Stimulated activated CD4-positive, alpha-beta T cell treated with anti-CD3 and anti-CD28 coated beads, Interleukin-4, amount 100 ng/mL, for 24 hours (primary cell): ENCODE measurements at places on chromosomes 11 and 22.

- no peak for DNase-seq
Observed at GRCh38 chr22:46000081-46001027, 23.4 kb upstream of the WNT7B start.

DNA sequence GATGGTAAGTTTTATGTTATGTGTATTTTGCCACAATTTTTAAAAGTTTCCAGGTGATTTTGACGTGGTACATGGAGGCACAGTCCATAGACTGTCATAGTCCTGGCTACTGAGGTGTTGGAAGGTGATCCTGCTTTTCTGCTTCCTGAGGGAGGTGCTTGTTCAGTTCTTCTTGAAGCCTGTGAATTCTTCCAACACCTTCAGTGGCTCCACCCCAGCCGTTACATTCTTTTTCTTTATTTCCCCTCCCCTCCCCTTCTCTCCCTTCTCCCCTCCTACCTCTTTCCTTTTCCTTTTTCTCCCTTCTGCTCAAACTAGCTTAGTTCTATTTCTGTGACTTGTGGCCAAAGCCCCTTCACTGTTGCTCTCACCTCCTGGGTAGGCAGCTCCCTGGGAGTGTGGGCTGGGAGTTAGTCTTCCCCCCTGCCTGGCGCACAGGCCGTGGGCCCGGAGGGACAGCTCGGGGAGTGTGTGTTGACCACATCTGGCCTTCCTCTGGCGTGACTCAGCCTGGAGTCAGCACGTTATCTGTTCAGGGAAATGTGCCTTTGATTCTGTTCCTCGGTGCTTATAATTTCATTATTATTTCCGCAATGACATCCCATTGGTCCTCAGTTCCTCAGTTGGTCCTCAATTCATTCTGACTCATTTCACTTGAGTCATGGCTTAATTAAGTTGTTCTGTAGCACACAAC, 566.2 kb downstream of the TBC1D22A start:
- no peak for DNase-seq

GRCh38 chr11:32184723-32185376, 94.0 kb downstream of the RCN1 start:
- no peak for DNase-seq

DNA sequence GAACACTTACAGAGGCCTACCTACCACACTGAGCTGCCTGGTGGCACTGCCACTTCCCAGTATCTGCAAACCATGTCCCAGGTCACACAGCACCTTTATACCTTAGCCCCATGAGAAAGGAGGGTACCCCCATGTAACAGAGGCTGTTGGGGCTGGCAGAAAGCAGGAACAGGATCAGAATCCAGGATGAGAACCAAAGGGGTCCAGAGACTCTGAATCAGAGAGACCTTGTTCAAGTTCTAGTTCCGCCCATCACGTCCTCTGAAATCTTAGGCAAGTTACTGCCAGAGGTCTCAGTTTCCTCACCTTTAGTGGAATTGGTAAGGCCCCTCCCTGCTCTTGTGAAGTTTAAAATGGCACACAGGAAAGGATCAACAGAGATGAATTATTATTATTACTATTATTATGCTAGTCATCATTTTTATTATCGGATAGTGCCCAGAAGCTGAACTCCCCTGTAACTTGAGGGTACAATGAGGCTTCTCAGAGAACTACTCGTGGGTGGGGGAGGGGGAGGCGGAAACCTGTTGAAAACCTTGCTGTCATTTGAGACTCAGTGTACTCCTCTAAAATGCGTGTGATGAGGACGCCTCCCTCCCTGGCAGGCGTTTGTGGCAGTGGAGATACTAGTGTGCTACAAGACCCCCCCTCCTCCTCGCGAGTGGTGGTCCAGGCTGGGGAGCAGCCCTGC, 9.3 kb downstream of the SELENOM start:
- DNase-seq = no peak

DNA sequence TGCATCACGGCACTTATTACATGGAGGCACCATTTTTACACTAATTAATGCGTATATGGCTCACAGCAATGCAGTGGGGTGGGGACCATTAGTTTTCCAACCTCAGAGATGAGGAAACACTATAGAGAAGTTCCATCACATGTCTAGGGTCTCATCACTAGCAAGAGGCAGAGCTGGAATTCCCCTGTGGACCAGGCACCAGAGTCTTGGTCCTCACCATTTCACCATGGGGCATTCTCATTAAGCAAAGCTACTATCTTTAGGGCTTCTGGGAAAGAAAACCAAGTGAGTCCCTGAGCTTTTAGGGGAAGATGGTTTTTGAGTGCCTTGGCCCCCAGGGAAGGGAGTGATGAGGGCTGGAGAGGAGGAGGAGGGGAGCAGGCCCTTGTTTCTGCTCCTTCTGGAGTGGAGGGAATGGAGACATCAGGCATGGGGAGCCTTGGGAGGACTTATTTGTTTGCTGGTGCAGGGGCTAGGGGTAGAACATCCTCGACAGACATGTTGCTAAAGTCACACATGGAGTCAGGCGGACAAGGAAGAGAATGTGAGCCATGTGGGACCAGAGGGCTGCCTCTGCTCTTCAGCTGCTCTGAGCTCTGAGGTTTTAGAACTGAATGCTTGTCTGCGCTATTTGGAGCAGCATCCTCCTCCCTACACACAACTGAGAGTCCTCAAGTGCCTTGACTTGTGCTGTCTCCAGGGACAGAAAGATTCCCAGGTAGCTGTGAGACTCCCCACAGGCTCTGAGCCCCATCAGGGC, 40.3 kb upstream of the ZBED5 start:
- DNase-seq = no peak

DNA sequence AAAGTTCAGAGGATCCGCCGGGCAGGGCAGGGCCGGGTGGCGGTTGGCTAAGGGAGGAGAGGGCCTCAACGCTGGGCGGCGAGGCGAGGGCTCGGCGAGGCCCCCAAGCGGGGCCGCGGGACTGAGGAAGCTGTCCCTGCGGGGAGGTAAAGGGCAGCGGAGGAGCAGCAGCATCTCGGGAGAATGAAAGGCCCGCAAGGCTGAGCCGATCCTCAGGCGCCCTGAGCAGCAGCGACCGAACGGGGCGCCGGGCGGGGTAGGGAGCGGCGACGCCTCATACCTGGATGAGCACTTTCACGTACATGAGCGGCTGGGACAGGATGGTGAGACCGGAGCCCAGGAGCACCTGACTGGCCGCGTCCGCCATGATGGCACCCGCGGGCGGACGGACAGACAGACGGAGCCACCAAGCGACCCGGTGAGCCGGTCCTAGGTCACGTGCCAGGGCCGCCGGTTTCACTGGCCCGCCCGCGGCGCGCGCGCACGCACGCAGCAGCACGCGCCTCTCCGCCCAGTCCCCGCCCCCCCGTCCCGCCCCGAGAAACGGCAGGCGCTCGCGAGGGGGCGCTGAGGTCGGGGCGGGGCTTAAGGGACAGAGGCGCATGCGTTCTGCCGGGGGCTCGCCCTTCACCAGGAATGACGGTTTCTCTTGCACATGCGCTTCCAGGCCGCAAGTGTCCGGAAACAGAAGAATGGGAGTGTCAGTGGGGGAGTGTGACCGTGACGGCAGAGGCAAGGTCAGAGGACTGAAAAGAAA, at the start of gene MTCH2:
TSS of gene MTCH2 (minus strand) at position 461 of the 757 bp plus-strand sequence. CDS start at position 367, 94 bp downstream.
- DNase-seq = peak; percentile 95

DNA sequence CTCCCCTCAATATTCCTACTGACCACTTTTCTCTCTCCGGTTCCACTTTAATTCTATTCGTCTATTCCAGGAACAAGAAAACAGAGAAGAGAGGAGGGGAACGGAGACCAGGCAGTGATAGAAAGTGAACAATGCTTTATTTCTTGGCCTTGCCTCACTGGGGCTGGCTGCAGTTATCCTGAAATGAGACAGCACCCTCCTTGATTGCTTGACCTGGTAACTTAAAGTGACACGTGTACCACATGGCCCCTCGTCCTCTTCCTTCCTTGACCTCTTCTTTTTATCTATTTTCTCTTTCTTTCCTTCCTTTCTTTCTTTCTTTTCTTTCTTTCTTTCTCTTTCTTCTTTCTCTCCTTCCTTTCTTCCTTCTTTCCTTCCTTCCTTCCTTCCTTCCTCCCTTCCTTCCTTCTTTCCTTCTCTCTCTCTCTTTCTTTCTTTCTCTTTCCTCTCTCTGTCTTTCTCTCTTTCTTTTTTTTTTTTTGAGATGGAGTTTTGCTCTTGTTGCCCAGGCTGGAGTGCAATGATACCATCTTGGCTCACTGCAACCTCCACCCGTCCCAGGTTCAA, 52.8 kb upstream of the CLMP start:
- DNase-seq = no peak

DNA sequence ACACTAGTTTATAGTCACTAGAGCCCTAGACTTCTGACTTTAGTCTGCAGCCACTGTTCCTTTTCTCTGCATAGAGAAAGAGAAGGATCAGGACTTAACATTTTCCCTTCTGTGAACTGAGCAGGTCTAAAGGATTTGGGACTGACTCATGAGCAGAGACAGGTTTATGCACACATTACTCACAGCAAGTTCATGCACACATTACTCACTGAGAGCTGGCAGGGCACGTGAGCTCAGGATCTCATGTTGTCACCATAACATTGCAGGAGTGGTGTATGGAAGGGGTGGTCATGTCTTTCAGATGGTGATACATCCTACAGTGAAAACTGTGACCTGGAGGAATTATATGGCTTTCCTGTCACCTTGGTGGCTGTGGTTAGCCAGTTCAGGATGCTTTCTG, 56.4 kb downstream of the CEP164 start:
- no peak for DNase-seq

DNA sequence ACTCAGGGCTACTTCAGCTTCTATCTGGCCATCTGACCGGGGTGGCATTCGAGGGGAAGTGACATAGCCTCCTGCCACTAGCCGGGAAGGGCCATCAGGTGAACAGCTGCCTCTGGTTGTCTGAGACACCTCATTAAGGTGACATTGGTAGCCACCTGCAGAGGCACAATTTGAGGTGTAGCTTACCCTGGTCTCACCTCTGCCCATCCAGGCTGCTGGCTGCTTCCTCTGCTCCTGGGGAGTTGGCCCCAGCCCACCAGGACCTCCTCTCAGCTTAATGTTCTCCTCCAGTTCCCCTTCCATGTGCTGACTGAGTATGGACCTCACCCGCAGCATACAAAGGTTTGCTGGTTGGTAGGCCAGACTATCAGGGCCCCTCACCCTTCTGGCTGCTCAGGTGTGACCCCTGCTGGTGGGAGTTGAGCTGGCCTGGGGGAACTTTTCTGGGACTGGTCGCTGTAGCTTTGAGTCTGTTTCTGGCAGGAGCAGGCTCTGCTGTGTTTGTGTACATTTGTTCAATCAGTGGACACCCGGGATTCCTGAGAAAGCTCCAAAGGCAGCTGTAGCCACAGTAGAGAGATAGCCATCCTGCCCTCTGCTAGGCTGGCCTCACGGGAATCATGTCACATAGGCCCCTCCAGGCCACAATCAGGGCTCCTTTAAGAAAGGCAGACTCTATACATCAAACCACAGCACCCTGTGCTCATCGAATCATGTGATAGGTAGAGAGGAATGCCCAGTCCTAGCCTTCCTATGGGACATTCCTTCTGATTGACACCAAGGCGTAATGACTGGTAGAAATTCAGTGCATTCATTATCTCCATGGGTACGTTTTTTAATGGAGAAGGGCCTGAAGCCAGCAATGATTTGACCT, 295.1 kb upstream of the PLET1 start:
- peak; percentile 70 for DNase-seq

- no peak for DNase-seq
Observed at GRCh38 chr11:46554213-46555147, 39.3 kb downstream of the AMBRA1 start.

GRCh38 chr11:44883277-44883676, 67.4 kb downstream of the TP53I11 start:
- no peak for DNase-seq

GRCh38 chr22:20174785-20175596, 24.1 kb upstream of the CCDC188 start:
- DNase-seq = no peak

DNA sequence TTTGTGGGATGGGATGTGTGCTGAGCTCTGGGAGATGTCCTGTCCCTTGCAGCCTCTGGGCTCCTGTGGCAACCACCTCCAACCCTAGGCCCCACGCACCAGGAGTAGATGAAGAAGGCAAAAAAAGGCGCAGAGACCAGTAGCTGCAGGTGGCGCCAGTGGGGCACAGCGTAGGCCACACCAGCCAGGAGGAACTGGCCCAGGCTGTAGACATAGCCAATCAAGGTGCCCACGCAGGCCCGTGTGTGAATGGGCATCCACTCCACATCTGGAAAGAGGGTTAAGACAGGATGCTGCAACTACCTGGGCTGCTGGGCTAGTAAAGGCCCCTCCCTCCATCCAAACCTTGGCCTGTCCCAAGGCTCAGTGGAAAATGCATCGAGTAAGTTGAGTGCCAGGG, 3.0 kb downstream of the SLC22A6 start:
- DNase-seq = no peak

- DNase-seq = no peak
Observed at GRCh38 chr11:47282462-47282861, 12.5 kb downstream of the MADD start.

- DNase-seq = no peak
Observed at GRCh38 chr22:29703569-29704195, 16.1 kb upstream of the CABP7 start.

- DNase-seq = no peak
Observed at GRCh38 chr11:115892016-115892415, 387.8 kb upstream of the CADM1 start.

DNA sequence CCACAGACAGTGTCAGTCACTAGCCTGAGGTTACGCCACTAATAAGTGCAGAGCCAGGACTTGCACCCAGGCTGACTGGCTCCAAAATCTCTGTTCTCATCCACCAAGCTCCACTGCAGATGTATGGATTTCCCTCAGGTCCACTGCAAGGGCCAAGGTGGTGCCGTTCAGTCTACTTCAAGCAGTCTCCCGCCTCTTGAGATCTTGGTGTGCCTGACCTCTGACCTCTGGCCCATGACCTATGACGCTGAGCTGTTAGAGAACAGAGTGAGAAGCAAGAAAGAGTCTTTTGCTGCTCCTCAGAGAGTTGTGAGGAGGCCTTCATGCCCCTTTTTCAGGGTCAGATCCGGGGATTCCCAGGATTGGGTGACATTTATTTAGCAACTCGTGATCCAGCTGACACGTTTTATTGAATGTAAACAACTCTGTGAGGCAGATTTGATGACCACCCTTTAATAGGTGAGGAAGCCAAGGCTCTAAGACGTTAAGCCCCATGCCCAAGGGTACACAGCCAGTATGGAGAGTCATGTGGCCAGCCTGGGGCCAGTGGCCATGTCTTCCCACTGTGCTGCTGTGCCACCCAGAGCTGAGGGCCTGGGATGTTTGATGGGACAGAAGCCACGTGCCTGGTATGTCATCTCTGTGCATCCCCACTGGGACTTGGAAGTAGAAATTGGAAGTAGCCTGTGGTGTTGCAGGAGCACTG, 25.2 kb downstream of the DCPS start:
- no peak for DNase-seq

DNA sequence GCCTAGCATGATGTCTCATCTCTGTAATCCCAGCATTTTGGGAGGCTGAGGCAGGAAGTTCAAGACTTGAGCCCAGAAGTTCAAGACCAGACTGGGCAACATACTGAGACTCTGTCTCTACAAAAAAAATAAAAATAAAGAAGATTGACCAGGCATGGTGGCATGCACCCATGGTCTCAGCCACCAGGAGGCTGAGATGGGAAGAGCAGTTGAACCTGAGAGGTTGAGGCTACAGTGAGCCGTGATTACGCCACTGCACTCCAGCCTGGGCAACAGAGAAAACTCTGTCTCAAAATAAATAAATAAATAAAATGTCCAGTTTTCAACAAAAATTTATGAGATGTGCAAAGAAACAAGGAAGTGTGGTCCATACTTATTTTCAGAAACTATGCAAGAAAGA, 28.3 kb downstream of the EFCAB6 start:
- no peak for DNase-seq

GRCh38 chr11:26112264-26112663, 219.7 kb upstream of the ANO3 start:
- DNase-seq = no peak

- DNase-seq = no peak
Observed at GRCh38 chr22:32232191-32232830, 22.8 kb downstream of the SLC5A4 start.

GRCh38 chr11:128749974-128750373, 56.1 kb downstream of the FLI1 start:
- DNase-seq = no peak
